ENCODE measurements at places on chromosomes 5 and 9.

DNA sequence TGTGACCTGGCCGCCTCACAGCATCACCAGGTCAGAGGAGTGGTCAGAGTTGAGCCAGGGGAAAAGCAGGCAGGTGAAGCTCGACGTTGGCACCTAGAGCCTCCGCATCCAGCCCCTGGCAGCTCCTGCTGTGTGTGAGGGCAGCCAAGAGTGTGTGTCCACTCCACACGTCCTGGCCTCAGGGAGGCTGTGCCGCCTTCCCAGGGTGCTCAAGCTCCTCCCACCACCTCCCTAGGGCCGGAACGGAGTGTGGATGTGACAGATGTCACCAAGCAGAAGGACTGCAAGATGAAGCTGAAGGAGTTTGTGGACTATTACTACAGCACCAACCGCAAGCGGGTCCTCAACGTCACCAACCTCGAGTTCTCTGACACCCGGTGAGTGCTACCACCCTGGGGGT, 72.5 kb downstream of the PHF2 start:
- no peak for DNase-seq

GRCh38 chr5:37756248-37756647, 83.6 kb downstream of the GDNF start:
- DNase-seq = no peak

DNA sequence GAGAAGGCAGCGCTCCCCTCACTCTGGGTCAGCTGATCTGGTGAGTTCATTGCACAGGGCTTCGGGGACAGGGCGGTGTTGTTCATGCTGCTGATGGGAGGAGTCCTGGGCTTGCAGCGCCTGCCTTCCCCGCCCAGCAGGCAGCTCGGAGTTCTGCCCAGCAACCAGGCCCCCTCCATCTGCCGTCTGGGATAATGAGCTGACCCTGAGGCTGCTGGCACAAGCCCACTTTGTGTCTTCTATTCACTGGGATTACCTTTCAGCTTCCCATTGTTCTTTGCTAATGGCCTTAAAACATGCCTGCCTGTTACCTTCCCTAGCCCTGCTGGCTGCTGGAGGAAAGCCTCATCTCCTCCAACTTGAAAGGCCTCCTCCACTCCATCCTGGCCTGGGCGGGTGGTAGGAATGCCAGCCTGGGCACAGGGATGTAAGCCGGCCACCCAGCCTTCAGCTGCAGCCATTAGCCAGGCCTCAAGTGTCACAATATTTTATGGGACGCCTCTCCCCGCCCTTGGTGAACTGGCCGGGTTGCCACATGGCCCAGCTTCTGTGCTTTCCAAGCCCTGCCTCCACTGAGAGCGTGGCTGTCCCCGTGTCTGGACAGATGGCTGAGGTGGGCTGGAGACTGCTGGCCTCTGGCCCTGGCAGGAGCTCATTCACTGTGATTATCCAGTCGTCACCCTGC, 70.4 kb downstream of the GADD45G start:
- peak; percentile 75 for DNase-seq

DNA sequence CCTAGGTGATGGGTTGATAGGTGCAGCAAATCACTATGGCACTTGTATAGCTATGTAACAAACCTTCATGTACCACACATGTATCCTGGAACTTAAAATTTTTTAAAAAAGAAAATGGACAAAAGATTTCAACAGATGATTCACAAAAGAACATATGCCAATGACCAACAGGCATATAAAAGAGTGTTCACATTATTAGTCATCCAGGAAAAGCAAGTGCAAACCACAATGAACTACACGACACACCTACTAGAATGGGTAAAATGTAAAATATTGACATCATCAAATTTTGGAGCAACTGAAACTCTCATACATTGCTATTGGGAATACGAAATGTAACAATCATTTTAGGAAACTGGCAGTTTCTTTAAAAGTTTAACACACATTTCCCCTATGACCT, 109.9 kb downstream of the YIPF5 start:
- DNase-seq = no peak

- no peak for DNase-seq
Measured at GRCh38 chr5:94906750-94907149, 288.3 kb downstream of the SLF1 start.

DNA sequence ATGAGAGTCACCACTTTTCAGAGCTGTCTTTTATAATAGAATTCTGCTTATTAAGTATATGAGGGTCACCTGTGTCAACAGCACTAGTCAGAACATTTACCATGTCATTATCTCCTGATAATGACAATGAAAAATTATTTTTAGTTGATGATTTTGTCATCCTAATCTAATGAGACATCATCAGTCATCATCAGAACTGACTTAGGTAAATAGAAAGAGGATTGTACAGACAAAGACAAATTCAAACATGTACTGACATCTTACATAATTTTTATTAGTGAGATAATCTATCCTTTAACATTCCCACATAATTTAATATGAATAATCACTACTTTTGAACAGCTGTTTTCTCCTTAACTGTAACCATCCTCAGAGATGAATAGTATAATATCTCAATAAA, 22.6 kb downstream of the CDH9 start:
- DNase-seq = no peak
